ENCODE measurements at places on chromosomes 4 and X.

- no peak for DNase-seq
Observed at GRCh38 chrX:73876911-73877310, 313.9 kb downstream of the CHIC1 start.

GRCh38 chr4:172348426-172348825 lies 535.2 kb downstream of the GALNTL6 start:
- DNase-seq, result no peak

DNA sequence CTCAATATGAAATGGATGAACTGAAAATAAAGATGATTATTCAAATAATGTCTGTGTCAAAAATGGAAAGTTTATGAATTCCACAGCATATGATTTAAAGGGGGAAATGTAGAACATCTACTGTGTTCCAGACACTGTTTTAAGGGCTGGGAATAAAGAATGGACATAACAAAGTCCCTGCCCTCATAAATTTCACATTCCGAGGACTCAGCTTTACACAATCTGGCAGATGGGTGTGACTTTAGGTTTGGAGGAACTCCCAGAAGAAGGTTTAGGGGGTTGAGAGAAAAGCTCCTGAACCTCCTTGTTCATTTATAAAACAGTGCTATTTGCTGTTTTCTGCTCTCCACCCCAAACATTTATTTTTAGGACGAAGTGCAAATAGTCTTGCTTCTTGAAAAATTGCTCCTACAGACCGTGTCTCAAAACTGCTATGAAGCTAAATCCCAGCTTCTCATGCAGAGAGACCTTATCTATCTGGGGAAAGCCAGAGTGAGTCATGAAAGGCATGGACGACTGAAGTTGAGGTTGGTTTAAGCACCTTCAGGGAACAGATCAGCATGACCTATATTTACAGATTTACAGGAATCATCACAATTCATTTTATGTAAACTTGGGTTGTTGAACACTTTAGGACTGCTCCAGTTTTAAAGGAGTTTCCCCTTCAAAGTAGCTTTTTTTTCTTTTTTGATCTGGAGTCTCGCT lies 184.3 kb downstream of the HS6ST2 start:
- DNase-seq, result no peak

DNA sequence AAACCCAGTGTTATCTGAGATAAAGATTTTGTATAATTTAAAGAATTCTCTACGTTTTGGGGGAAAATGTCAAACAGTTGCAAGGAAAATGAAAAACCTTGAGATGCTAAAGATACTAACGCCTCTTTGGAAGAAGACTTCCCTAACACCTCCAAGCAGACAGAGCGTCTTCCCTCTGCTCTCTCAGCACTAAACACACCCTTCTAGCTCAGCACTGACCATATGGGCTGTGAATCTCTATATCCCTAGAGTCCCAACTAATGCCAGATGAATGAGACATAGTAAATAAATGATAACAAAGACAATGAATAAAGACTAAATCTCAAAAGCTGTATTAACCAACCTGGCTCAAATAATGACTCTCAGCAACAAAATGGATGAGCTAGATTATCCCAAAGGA lies 13.3 kb downstream of the FUNDC1 start:
- DNase-seq, result no peak
